DMS79 (cell line): ENCODE measurements at places on chromosomes 2 and 18.

GRCh38 chr18:79587779-79588635 is 91.6 kb upstream of the CTDP1 start:
- no peak for DNase-seq

GRCh38 chr2:70141902-70142589 is 48.8 kb downstream of the C2orf42 start:
- DNase-seq, result peak; percentile 75

GRCh38 chr2:205763708-205764211 is 81.5 kb downstream of the NRP2 start:
- DNase-seq, result no peak

DNA sequence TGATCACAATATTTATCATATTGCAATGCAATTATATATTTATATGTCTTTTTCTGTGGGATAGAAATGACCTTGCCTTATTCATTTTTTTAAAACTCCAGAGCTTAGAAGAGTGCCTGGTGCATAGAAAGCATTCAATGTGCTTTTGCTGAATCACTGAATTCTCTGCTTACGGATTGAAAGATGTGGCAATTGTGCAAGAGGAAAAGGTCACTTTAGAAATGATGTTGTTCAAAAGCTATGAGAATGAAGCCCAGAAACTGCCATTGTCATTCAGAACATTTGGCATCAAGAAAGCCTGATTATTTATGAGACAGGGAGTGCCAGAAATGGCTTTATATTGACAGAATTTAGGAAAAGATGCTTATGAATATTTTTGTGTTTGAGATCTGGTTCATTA is 678.6 kb upstream of the CDH2 start:
- DNase-seq, result no peak

- DNase-seq, result no peak
These were observed 26.0 kb upstream of the FOSL2 start for GRCh38 chr2:28366496-28367282.

DNA sequence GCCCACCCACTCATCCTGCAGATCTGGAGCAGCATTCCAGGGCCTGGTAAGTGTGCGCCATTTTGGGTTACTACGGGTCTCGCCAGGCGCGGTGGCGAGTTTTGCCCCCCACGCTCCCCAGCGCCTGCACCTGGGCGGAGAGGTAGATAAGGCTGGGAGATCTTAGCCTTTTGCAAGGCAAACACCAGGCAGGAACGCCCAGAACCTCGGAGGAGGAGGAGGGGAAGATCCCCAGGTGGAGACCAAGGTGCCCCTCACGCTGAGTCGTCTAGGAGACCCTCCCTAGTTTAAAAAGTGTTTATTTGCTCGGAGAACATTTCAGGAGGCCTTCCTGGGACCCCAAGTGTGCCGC is 365 bp upstream of the RAMP1 start:
- DNase-seq, result no peak

GRCh38 chr2:161102770-161103450 is 57.3 kb upstream of the TANK start:
- no peak for DNase-seq

DNA sequence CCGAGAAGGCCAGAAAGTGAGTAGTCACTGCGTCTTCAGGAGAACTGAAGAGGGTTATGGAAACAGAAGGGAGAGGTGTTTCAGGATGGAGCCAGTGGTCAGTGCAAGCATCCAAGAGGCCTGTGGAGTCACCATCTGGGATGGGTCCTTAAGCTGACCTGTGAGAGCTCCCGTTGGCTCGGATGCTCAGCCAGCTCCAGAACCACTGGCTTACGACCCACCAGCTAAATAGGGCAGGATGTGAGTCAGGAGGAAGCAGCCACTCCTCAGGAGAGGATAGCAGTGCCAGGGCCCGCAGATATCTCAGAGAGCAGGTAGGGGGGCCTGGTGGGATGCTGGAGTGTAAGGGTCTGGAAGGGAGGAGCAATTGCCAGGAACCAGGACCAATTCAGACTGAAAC is 63.1 kb upstream of the B3GNT7 start:
- no peak for DNase-seq

DNA sequence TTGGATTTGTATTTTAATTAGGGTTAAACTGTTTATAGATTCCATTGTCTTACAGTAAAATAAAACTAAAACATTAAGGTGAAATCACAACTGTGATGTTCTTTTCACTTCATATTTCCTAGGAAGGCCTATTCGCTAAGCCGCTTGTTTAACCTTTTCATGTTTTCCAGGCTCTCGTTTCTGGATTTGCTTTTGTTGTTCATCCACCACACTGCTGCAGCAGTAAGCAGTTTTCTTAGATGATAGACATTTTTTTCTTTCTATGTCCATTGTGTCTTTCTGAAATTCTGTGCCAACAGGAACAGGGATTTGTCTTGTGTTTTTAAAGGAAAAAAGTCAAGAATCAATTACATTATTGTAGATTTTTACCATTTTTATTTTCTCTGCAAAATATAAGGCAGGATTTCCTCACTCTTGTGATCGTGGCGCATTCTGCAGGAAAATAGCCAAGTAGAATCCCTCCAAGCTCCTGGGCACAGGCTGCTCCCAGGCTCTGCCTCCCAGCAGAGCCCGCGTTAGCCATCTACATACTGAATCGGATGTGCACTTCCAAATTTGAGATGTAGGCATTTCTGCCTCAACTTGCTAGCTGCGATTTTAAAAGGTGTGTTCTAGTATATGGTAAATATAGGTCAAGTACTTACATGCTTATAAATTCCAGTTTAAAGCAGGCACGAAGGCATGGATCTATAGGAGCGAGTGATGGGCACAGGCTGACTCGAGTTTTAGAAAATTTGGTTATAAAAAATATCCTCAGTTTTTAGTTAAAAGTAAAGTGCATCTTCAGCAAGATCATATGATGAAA is 10.2 kb downstream of the TSHZ1 start:
- DNase-seq, result no peak

DNA sequence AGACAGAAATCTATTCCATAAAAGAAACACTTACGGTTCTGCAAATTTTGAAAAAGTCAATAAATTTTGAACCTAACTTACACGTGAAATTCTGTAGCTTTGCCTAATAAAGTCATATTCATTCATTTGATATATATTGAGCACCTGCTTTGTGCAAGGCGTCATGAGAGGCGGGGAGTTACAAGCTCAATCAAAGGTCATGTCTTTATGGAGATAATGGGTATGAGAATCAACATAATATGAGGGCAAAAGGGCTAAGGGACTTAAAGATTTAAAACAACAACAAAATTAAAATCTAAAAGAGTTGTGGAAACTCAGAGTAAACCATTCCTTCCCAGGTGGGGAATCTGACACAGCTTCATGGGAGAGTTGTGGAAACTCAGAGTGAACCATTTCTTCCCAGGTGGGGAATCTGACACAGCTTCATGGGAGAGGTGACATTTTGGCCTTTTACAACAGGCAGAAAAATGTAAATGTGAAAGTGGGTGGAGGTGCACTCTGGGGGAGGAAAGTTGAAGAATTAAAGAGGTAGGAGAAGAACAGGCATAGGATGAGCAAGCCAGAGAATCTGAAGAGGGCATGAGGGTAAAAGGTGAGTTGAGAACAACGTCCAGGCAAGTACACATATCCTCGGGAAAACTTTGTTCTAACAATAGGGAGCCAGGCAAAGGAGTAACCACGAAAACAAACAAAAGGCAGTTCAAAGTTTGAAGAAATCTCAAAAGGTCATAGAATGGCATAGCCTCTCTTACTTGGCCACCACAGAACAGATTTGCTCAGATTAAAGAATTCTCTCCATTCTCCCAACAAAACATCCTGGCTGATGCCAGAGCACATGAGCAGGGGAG is 49.5 kb upstream of the CD226 start:
- DNase-seq, result no peak

DNA sequence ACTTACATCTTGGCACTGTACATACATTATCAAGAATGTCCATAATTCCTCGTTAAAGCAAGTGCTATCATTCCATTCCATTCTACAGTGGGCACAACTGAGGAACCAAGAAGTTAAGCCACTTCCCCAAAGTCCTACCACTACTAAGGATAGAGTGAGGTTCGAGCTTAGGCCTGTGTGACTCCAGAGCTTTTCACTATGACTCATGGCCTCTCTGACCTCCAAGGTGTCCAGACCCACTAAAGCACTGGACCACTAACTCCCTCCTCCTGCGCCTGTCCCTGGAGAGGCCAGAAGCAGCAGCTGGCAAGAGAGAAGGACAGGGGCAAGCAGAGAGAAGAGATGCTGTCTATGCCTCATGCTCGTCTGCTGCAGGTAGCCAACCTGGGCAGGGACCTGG is 117.0 kb downstream of the ZBTB7C start:
- no peak for DNase-seq

DNA sequence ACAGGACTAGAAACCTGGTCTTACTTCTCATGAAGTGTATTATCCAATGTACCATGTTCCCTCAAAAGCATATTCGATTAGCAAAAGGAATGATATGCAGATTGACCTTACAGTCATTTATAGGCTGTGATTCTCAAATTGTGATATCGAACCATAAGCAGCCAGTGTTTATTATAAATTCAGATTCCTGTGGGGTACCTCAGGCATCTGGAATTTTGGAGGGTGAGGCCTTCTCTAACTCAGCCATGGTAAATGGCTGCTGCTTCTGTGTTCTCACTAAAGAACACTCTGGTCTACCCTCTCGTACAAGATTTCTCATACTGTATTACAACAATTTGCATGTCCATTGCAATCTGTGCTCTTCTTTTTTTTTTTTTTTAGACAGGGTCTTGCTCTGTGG is 84.5 kb downstream of the PRPF40A start:
- DNase-seq, result no peak

- DNase-seq, result no peak
These were observed 9.8 kb downstream of the MFSD2B start for GRCh38 chr2:24019729-24020128.

GRCh38 chr2:119473621-119474370 is 42.1 kb downstream of the TMEM37 start:
- DNase-seq, result no peak

DNA sequence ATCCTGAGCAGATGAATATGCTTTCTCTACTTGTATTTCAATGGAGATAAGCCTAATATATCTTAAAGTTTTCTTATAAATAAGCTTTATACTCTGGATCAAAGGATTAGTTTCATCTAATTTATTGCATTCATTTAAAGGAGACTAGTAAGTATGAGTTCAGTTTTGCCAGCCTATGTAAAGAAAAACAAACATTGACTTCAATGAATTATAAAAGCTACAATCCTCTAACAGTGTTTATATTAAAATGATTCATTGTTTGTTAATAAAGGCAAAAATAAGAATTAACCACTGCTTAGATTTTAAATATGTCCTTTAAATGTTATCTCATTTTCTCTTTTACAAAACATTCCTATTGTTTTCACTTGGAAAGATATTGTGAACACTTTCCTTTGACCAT is 566.0 kb downstream of the EPHA4 start:
- no peak for DNase-seq

GRCh38 chr2:173990970-173991819 is 26.0 kb upstream of the SP3 start:
- peak; percentile 16 for DNase-seq

GRCh38 chr2:60446413-60447267 is 106.8 kb downstream of the BCL11A start:
- DNase-seq, result no peak
